ENCODE measurements at places on chromosomes 5 and 9.

DNA sequence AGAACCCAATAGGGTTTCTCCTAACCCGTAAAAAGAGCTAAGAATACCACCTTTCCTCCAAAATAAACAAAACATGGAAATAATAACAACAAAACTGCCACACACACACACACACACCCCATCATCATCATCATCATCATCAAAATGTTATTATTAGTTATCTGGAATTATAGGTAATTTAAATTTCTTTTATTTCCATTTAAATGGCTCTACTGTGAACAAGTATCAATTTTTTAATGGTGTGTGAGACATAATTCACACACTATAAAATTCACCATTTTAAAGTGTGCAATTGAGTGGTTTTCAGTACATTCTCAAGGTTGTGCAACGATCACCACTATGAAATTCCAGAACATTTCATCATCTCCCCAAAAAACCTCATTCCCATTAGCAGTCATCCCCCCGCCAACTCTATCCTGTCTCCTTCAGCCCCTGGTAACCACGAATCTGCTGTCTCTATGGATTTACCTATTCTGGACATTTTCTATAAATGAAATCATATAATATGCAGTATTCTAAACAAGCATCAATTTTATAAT lies 172.7 kb downstream of the ROR2 start:
- no peak for DNase-seq

DNA sequence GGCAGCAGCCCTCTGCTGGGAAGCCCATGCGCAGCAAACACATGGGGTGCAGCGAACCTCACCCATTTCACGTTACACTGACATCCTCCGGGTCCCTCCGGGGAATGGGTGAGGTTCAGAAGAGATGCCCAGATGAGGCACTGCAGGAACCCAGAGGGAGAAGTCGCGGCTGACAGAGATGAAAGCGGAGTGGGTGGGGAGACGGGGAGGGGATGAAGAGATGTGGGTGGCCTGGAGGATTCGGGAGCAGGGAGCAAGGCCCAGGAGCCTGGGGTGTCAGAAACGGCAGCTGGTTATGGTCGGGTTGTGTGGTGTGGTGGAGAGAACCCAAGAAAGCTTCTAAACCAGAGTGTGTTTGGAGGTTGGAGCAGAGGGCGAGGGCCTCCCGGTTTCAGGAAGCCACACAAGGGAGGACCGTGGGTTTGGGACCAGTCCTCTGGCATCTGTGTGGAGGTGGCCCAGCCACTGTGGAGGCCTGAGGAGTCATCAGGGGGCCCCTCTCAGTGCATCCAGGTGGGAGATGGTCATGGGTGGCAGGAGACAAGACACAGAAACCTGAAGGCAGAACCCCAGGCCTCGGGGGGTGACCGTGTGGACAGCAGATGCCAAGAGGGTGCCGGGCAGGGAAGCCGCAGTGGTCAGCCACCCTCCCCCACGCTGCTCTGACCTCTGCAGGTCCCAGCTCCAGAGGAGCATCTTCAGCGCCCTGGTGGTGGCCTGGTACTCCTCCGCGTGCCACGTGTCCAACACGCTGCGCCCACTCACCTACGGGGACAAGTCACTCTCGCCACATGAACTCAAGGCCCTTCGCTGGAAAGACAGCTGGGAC lies 8.6 kb downstream of the UCK1 start:
- DNase-seq = no peak

GRCh38 chr5:38831909-38832308 lies 13.9 kb upstream of the OSMR start:
- DNase-seq = no peak

- DNase-seq = no peak
Observed at GRCh38 chr5:177458912-177459350, 12.3 kb downstream of the PRR7 start.

DNA sequence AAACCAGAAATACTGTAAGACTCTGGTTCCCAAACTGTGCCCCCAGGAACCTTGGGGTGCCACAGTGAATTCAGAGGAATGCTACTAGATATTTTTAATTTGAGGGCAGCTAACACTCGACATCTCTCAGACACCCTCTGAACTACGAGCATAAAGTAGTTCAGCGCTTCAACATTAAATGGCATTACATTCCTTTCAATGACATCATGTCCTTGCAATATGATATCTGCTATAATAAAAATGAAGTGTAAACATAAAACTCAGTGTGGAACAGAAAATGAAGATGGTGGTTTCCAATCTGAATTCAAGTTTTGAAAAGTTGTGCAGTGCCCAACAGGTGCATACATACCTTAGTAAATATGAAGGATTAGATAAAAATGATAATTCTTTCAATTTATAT lies 116.1 kb downstream of the LPAR1 start:
- no peak for DNase-seq
